ENCODE measurements at places on chromosomes 5 and 9.

GRCh38 chr5:150068961-150069645 lies 17.3 kb downstream of the CSF1R start:
- no peak for DNase-seq

GRCh38 chr9:71352837-71353236 lies 231.4 kb upstream of the TRPM3 start:
- DNase-seq: no peak

DNA sequence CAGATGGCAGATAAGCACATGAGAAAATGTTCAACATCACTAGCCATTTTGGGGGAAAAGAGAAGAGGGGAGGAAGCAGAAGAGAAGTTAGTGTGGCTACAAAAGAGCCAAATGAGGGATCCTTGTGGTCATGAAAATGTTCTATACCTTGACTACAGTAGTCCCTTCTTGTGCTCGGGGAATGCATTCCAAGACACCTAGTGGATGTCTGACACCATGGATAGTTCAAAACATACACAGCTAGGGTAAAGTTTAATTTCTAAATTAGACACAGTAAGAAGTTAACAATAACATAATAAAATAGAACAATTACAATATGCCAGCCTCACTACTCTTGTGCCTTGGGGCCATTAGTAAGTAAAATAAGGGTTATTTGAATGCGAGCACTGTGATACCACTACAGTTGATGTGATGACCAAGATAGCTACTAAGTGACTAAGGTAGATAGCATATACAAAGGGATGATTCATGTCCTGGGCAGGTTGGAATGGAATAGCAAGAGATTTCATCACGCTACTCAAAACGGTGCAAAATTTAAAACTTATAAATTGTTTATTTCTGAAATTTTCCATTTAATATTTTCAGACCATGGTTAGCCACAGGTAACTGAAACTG lies 344.1 kb downstream of the NR2F1-AS1 start:
- no peak for DNase-seq

GRCh38 chr5:95178046-95178651 lies 106.7 kb downstream of the MCTP1 start:
- DNase-seq: no peak

DNA sequence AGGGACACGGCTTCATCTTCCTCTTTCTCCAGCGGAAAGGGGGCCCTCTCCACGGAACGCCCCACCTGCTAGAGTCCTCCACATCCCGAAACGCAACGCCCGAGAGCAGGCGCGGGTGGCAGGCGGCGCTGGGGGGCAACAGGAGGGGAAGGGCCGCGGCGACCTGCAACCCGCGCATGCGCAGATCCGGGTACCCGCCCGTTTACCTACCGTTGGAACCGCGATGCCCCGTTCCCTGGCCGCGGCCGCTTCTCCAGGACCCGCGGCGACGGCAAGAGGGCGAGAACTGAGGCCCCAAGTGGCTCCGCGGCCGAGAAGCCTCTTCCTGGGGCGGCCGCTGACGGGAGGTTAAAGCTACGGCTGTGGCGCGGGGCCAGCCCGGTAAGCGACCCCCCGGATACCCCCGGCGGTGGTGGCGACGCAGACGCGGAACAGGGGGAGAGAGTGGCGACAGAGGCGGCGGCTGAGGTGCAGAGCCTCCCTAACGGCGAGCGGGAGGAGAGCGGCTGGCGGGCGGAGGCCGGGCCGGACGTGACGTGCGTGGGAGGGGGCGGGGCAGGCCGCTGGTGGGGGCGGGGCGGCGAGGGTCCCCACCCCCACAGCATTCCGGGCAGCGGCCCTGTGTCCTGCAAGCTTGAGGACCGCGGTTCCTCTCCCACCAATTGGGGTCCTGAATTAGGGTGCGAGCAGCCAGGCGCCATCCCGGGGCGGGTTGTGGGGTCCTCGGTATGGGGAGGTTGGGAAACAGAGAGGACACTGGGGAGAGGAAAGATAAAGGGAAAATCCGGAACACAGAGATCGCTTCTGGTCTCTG lies at the start of gene FAM13B:
Gene FAM13B (minus strand): TSS at position 508 of the 814 bp plus-strand sequence. CDS start 13,968 bp downstream, outside the sequence.
- peak; percentile 56 for DNase-seq
